ENCODE measurements at places on chromosomes 1 and 21.

DNA sequence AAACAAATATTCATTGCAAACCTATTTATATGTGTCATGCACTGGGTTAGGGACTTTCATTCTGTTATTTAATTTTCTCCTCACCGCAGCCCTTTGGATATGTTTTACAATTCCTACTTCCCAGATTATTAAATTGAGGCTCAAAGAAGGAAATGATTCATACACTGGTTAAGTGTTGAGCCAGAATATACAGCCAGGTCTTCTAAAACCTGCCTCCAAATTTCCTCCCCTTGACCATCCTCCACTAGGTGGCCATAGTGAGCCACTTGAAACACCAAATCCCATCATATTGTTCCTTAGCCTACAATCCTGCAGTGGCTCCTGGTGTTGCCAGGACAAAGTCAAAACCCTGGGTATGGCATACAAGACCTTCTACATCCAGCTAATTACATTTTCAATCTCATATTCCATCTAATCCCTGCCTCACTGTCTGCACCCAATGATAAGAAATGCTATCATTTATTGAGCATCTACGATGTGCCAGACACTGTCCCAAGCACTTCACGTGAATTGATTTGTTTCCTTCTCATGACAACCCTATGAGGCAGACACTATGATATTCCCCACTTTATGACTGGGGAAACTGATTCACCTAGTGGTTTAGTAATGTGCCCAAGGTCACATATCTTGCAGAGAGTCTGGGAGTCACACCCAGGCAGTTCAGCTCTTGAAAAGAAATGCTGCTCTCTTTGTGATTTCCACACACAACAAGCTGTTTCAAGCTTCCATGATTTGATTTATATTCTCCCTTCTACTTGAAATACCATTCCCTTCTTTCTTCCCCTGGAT, 23.6 kb upstream of the KIRREL1 start:
- no peak for DNase-seq

GRCh38 chr1:29342351-29342750, 106.0 kb downstream of the PTPRU start:
- DNase-seq: no peak

DNA sequence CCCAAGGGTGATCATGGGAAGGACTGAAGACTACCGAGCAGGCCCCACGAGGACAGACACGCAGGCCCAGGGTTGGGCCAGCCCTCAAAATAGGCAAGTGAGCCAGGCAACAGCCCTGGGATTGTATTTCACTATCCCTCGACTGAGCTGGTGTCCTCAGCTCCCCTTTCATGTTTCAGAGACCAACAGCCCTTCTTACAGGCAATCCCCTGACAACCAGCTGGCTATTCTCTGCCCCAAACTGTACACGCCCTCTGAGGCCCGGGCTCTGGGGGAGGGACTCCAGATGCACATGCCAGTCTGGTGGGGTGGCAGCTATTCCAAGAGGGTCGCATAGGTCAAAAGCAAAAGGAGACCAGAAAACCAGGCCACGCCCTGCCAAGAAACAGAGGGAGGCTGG, 243.0 kb downstream of the TOMM20 start:
- no peak for DNase-seq

- DNase-seq: no peak
Measured at GRCh38 chr1:14298806-14299205, 299.7 kb upstream of the KAZN start.

DNA sequence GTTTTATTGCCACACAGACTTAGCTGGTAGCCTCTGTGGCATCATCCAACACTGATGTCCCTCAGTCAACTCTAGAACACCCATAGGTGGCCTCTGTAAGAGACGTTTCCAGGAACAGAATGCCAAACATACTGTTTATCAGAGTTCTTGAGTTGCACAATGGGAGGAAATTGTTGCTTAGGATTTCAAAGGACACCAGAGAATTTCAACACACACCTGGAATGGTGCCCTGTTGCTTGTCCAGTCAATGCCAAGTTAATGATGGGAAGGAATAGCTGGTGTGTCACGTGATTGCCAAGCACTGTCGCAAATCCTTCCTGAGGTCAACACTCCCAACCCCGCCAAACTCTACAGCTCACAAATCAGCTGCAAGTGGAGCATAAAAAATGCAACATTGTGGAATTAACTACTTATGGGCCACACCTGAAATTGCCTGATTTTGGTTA, 28.6 kb upstream of the DUSP23 start:
- peak; percentile 32 for DNase-seq

DNA sequence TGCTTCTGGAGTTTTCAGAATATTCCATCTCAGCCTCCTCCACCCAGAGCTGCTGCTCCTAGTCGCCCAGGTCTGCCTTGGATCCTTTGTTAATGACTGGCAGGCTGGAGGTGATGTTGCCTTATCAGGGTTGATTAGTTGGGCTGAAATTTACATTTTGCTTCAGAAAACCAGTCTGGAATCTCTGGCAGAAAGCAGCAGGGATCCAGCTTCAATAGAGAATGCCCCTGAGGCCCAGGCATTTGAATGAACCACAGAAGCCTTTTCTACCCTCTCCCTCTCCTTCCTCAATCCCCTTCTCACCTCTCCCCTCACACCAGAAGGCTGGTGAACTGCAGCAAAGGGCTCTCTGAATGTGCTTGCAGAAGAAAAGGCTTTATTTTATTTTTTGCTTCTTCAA, 83.2 kb downstream of the PLXNA2 start:
- no peak for DNase-seq

DNA sequence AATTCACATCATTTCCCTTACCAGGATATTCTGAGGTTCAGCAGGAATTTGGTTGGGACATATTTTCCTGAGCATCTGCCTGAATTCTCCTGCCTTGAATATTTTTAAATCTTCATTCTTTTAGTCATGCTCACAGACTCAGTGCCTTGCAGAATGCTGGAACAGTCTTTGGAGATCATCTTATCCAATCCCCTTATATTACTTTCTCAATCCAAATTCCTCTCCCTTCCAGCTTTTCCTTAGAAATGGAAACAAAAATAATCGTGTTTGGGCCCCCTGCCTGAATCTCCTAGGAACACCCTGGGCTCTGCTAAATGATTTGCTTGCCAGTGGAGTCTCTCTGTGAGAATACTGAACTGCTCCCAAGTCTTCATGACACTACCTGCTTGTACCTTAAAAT, 38.4 kb downstream of the LHX8 start:
- DNase-seq: no peak

DNA sequence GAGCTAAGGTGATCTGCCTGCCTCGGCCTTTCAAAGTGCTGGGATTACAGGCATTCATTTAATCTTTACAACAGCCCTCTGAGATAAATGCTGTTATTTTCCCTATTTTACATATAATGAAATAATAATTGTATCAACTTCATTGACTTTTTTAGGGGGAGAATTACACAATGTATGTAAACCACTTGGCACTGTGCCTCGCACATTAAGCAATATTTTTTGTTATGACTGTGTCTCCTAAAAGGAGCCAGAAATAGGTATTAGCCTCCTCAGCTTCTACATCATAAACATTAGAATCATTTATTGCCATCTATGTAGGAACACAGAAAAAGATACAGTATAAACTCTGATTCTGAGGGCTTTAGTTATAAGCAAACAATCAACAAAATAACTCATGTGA, 1.1 kb upstream of the DNAJC28 start:
- peak; percentile 62 for DNase-seq

- DNase-seq: no peak
Measured at GRCh38 chr1:208528578-208529240, 284.5 kb upstream of the PLXNA2 start.

DNA sequence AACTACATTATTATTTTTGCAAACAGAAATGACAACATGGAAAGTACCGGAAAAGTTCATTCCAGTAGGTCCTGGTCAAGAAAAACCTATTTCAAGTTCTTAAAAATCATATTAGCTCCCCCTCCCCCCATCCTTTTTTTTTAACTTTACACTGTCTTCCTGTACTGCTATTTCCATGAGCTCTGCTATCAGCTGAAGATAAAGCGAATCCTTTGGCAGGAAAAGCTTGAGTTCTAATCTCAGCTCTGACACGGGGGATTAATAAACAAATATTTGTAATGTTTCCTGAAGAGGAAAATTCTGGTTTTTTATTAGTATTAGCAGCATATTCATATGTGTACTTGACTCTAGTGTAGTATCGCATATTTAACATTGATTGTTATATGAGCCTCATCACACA, 190.7 kb upstream of the ESRRG start:
- DNase-seq: no peak

DNA sequence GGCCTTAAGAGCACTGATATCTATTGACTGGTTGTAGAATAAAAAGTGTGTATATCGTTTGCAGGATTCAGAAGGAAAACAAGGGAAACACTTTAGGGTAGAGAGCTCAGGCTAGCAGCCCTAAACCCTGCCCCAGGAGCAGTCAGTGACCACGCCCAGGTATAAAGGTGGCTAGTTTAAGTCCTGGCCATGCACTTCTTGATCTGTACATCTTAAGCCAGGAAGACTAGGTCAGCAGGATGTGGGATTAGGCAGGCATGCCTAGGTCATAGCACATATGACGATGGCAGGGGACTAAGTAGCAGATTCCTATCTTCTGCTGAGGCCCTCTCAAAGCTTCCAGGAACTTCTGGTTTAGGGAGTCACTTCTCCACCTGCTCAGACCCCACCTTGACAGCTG, 158.0 kb upstream of the CD34 start:
- DNase-seq: no peak

DNA sequence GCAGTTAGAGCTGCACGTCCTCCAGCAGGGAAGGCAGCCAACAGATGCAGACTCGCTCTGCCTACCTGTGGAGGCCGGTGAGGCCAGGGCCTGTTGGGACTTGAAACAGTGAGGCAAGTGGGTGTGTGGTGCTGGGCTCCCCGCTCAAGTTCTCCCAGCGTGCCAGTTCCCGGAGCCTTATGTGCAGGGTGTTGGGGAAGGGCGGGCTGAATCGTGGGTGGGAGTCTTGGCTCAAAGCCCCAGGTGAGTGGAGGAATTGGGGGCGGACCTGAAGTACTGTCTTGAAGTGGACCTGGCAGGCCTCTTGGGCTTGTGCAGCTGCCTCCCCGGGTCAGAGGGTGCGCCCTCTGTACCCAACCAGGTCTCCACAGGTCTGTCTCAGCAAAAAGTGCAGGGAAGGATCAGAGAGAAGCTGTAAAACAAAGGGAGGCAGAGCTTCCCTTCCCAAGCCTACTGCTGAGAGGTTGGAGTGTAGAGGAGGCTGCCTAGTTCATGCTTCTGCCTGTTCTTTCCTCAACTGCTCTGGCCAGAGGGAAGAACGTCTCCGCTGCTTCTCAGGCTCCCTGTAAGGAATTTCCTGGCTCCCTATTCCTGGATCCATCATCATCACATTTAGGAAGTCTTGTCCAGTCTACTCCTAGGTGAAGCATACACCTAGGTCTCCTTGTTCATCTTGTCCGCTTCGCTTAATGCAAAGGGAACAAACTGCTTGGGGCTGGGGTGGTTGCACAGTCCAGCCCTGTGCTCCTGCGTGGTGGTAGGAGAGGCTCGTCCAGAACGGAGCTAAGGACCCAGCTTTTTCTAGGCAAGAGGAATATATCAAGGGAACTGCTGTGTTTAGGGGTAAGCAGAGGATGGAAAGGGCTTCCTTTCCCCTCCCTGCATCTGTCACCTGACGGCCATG, 14.9 kb downstream of the UTP11 start:
- no peak for DNase-seq

- DNase-seq: no peak
Measured at GRCh38 chr1:205961991-205962820, 18.9 kb upstream of the SLC26A9 start.

DNA sequence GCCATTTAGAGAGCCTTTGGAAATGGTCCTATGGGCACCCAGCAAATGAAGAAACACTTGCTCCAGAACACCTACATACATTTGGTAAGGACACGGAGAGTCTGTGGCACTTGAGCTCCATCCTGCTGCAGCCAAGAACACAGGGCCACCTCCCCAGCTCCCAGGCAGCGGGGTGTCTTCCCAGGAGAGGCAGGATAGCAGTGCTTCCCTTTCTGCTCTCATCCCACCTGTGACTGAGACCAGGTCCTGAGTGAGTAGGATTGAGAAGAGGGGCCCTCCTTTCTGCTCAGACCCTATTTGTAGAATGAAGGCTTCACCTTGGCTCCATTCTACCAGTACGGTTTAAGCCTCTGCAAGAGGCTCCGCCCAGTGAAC, 4.1 kb downstream of the C1orf174 start:
- DNase-seq: no peak

- DNase-seq: no peak
Measured at GRCh38 chr1:59368008-59368670, 71.2 kb downstream of the FGGY start.

GRCh38 chr21:43921571-43921978, 56.6 kb downstream of the AGPAT3 start:
- no peak for DNase-seq

All from HL-60 (cell line).